ENCODE measurements at places on chromosomes 12 and 14.

GRCh38 chr14:55438066-55438683 is 2.2 kb downstream of the TBPL2 start:
- no peak for DNase-seq

- DNase-seq, result no peak
Measured at GRCh38 chr12:66196806-66197205, 7.8 kb downstream of the IRAK3 start.

GRCh38 chr12:68109444-68110217 is 49.9 kb downstream of the IFNG start:
- no peak for DNase-seq

- DNase-seq, result no peak
Measured at GRCh38 chr14:52125885-52126284, 57.0 kb upstream of the NID2 start.

DNA sequence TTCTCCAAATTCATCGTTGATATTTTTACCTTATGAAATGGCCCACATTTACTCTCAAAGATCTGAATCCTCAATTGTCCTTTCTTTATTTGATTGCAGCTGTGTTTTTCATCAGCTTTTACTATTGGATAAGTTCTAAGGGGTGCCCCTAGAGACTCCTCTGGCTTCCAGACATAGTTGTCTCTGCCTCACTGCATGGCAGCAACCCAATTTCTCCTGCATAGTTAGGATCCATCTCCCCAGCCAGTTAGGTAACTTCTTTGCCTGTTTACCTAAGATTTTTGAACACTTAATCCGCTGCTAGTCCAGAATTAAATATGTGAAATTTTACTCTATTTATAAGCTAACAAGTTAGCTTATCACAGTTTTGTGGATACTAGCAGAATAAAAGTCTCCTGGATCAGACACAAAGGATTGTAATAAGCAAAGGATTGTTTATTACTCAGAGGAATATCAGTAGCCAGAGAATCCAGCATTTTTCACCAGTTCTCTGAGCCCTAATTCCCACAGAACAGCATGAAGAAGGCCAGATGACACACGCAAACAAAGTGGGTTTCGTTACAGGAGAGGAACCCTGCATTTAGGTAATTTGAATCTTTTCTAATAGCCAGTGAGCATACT is 101.1 kb downstream of the BBS10 start:
- DNase-seq, result no peak

DNA sequence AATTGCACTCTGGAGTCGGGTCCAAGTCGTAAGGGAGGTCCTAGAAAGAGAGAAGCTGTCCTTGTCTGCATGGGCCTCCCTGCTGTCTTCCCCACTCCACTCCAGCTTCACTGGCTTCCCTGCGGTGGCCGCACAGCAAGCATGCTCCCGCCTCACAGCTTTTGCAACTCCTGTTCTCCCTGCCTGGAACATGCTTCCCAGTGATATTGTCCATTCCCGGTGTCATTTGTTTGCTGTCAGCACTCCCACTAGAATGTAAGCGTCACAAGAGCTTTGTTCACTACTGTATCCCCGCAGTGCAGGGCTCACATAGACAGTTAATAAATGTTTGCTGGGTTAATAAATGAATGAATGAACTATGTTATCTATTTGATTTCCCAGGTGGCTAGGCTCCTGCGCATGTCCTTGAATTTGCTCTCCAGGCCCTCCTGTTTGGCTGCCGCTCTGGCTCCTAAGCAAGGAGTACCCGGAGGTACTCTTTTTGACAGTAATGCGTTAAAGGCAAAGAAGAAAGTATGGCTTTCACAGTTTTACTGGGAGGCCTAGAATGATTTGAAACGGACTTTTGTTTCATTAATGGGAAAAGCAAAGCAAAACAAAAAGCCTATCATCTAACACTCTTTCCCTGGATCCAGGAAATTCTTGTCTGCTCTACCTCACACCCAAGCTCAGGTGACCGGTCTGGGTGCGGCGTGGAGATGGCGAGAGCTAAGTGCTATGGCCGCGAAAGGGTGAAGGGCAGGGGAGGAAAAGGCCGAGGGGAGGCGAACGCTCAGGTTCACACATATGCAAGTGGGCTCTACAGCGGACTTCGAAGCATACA is 6.2 kb upstream of the SLC7A7 start:
- no peak for DNase-seq

DNA sequence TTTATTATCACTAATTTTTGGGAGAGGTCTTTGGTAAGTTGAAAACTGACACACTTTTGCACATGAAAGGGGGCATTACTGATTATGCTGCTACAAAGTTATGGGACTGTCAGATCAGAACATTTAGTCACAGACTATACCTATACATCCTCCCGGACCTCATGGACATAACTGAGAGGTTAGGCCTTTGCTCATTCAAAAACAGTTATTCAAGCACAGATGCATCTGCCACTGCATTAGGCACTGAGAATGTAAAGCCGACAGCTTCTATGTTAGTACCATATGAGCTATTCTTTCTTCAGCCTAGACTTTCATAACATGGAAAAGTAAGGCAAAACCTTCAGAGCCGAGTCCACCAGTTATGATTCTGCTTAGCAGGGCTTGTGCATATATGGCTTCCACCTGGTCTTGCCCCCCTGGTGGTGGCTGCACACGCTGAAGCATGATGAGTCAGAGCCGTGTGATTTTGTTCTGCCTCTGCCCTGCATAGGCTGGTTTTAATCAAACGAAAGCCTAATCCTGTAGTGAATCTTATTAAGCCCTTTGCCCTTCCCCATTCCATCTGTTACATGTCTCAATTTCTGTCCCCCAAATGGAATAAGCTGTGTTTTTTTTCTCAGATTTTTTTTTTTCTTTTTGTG is 21.8 kb upstream of the RNU6-8 start:
- no peak for DNase-seq

DNA sequence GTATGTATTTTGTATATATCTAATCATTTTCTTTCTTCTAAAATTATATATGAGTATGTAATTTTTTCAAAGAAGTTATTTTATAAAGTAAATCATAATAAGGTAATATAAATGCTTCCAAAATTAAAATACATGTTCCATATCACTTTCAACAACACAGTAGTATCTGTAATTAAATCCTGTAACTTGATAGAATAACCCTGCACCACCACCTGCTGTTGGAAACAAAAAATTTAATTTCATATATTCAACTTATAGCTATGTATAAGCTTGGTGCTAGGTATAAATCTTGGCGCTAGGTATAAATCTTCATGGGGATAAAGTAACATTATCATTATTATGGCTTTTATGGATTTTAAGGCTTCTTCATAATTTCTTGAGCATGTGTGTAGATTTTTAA is 149.7 kb upstream of the DCN start:
- DNase-seq, result no peak

DNA sequence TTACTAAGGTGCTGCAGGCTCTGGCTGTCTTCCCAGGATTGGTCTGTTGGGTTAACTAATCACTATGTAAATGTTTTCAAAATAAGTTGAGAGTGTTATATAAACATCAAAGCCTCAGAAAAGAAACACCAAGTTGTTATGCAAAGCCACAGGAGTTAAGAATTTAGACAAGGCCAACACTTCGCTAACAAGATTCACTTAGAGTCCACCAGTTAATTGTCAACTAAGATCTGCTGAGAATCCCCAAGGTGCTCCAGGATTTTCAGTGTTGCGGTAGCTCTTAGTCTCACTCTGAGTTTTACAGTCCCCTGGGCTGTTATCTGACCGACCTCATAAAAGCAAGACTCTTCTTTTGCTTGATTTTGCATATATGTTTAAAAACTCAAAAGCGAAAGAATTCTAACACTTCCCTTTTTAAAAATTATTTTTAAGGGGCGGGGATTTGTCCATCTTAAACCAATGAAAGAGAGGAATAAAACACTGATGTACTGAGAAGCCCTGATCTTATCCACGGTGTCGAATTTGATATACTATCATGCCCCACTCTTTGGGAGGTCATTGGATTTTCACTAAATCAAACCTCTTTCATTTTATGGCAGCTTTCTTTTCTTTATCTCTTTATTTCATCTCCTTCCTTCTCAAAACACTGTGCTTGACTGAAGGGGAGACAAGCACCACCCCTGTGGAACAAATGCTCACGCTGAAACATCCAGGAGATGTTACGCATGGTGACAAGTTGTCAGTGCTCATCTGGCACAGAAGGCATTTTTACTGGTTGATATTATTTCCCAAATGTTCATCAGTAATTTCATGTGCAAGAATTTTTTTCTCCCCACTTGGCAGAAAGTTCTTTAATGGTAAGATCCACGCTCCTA is 7.0 kb downstream of the NIN start:
- no peak for DNase-seq

- DNase-seq, result peak; percentile 49
Measured at GRCh38 chr14:52131640-52132320, 62.9 kb upstream of the NID2 start.

GRCh38 chr12:77131977-77132490 is 66.7 kb upstream of the E2F7 start:
- no peak for DNase-seq

DNA sequence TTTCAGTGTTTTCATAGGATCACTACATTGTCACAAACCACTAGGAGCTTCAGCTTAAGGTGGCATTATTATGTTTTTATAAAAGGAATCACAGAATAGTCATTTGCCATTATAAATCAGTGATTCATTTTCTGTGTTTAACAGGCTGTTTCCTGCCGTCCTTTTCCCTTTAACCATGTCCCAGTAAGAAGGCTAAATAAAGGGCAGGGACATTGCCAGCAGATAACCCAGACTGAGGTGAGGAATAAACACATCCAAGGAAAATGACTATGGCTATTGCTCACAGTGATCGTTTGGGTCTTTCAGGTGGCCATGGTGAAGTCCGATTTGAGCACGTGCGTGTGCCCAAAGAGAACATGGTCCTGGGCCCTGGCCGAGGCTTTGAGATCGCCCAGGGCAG is 17.9 kb upstream of the ALDH2 start:
- no peak for DNase-seq

DNA sequence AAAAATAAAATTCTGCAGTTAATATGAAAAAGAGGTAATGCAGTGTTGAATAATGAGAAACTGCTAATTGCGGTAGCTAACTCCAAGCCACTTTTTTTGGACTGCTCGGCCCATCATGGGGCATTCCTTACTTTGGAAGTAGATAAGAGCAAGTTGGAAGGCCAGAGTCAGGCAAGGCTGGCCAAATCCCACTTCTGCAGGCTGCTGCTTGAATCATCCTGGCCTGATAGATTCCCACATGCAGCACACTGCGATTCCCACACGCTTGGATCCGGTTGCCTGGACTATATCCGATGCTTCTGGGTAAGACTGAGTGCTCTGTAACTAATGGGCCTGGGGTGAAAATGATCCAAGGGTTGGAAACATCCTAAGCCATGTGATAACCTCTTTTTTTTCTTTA is 10.6 kb downstream of the EIF2B2 start:
- DNase-seq, result no peak

DNA sequence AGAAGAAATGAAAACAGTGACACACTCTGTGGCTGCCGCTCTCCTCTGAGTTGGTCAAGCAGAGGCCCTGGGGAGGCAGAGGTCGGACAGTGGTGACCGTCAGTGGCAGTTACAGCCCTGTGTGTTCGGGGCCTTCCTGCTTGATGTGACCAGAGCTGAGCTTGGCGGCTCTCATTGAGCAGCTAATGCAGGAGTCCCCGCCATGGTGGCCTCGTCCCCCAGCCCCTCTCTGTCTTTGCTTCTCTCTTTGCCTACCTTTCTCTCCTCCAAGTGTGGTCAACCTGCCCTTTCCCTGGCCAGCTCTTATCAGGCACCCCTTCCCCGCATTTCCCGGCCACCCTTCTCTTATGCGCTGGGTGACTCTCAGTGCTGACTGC is 362.8 kb downstream of the CACNA1C start:
- DNase-seq, result no peak

DNA sequence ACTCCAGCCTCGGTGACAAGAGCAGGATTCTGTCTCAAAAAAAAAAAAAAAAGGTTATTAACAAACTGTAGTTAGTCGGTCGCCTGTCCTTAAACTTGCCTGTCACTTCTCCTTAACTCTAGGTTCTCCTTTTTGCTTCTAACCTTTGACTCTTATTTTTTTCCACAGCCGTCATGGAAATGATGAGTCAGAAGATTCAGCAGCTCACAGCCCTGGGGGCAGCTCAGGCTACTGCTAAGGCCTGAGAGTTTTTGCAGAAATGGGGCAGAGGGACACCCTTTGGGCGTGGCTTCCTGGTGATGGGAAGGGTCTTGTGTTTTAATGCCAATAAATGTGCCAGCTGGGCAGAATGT is 418 bp upstream of the MYG1 start:
- DNase-seq, result peak; percentile 20

GRCh38 chr12:131084341-131085011 is 130.8 kb downstream of the ADGRD1 start:
- DNase-seq, result no peak

- DNase-seq, result no peak
Measured at GRCh38 chr12:3961591-3961990, 88.4 kb upstream of the PARP11 start.

- DNase-seq, result no peak
Measured at GRCh38 chr12:65891987-65892481, 67.8 kb downstream of the HMGA2 start.

GRCh38 chr14:102055181-102055901 is 31.5 kb downstream of the HSP90AA1 start:
- no peak for DNase-seq

- no peak for DNase-seq
Measured at GRCh38 chr12:6053541-6053940, 70.9 kb downstream of the VWF start.

- DNase-seq, result no peak
Measured at GRCh38 chr14:91342206-91342760, 75.3 kb downstream of the CCDC88C start.

DNA sequence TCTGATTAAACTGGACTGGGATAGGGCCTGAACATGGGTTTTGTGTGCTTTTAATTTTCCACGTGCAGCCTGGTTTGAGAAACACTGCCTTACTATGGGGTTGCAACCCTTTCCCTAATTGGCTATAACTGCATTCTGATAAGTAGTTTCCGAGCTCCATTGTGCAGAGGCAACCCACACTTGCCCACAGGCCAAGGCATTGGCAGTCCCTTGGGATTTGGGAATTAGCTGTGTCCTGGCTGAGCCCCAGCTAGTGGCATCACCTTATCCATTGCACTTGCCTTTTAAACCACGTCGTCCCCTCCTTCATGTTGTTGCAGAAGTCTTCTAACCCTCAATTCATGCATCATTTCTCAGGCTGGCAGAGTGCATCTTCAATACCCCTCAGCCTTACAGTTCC is 10.2 kb downstream of the VCPKMT start:
- no peak for DNase-seq

DNA sequence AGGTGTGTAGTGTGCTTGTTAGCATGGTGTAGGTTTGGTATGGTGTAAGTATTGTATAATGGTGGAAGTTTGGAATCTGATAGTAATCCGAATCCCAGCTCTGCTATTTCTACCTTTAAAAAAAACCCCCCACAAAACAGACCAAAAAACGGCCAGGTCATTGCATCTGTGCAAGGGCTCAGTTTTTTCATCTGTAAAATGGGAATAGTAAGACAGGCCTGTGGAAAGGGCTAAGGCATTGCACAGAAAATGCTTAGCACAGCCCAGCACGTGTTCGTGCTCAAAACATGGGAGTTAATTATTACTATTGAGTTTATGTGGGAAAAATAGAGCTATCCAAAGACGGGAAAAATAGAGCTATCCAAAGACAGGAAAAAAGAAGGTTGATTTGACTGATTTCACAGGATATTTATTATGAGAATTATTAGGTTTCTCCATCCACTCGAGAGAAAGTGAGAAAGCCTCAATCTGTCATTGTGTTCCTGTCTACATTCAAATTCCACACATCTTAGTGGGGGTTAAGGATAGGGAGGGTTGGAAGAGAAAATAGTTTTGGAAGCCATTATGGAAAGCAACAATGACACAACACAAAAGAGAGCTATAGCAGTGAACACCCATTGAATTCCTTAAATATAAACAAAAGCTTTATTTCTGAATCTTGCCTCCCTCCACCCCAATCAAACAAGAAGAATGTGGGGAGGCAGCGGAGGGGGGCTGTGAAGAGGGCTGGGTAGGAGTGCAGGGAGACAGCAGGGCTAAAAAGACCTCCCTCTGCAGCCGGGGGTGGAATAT is 126.8 kb upstream of the MAX start:
- no peak for DNase-seq

All from activated T-cell treated with anti-CD3 and anti-CD28 coated beads for 24 hours (primary cell).